ENCODE measurements at places on chromosomes 4 and X.

DNA sequence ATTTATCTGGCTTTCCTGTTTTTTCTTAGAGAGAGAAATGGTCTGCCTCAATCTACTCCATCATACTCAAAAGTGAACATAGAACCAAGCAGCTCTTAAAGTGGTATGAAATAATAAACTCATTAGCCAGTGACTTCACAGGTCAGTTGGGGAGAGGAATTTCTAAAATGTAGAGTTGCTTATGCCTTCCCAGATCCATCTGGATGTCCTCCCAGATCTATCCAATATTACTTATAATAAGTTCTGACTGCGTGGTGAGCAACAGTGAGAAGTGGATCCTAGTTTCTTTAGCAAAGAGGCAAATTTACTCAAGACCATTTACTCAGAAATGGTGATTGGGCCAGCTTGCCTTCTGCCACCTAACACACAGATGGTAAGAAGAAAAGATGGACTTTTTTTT is 748.0 kb downstream of the PCDH18 start:
- no peak for DNase-seq

- DNase-seq = no peak
These were observed 35.9 kb downstream of the GYPA start for GRCh38 chr4:144104509-144105130.

- peak; percentile 62 for DNase-seq
These were observed 110.6 kb downstream of the DCTD start for GRCh38 chr4:182806259-182807252.

- DNase-seq = no peak
These were observed 52.2 kb downstream of the HTRA3 start for GRCh38 chr4:8321771-8322170.

DNA sequence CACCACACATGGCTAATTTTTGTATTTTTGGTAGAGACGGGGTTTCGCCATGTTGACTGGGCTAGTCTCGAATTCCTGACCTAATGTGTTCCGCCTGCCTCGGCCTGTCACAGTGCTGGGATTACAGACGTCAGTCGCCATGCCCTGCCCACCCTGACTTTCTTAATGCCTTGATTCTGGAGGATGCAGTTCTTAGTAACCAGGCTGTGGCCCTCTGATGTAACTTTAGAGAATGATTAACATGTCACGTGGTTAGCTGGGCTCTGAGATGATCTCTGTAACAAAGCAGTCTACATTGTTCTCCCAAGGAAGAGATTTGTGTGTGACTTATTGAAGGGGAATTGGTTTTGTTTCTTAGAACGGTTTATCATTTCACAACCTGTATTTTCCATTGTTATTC is 30.6 kb downstream of the ANK2 start:
- no peak for DNase-seq

GRCh38 chrX:37485429-37485828 is 86.0 kb upstream of the LANCL3 start:
- no peak for DNase-seq

GRCh38 chr4:81030981-81031791 is 678 bp downstream of the BMP3 start:
- DNase-seq = no peak

GRCh38 chr4:102193145-102193544 is 152.1 kb downstream of the SLC39A8 start:
- DNase-seq = no peak

DNA sequence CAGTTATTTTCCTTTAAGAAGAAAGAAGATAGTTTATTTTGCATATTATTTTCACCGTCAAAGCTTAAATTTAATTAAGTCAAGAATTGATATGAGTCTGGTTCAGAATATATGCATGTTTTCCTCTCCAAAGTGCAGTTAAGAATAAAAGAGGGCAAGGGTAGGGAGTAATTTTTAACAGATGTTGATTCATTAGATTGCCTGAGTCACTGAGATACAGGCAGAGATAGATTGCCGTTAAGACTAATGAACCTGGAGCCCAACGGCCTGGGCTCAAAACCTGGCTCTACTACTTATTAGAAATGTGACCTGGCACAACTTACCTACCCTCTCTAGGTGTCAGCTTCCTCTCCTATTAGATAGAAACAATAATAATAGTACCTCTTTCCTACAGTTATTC is 1037.4 kb upstream of the PABPC4L start:
- no peak for DNase-seq

DNA sequence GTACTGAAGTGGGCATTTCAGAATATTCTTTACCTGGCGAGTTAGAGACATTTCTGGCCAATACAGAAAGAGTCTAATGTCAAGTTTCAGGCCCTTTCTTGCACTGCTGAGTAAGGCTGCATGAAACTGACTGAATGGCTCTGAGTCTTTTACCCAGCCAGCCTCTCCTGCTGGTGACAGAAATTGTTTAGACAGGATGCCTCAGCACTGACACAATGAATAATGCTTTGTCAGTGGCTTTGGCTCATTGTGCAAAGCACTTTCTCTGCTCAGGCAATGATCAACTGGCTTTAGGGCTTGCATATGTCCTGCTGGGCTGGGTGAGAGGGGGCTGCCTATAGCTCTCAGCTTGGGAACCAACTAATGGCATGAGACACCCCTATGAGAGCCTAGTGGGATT is 45.5 kb downstream of the CLNK start:
- no peak for DNase-seq

- no peak for DNase-seq
These were observed 52.2 kb downstream of the ABCG2 start for GRCh38 chr4:88106205-88106604.

DNA sequence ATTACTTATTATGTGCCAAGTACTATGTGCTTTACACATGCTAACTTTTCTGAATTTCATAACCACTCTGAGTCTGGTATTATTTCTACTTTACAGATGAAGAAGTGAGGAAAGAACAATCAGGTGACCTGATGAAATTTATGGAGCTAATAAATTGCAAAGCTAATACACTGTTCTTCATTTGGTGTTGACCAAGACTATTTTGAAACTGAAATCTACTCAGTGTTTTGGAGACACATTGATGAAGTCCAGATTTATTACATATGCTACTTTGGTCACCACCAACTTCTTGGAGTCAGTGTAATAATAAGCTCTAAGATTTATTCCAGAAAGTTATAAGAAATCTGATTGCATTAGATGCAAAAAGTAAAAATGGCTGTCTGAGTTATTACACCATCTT is 637.9 kb downstream of the FAT4 start:
- no peak for DNase-seq

- no peak for DNase-seq
These were observed 19.7 kb downstream of the NHSL2 start for GRCh38 chrX:71930298-71930697.

DNA sequence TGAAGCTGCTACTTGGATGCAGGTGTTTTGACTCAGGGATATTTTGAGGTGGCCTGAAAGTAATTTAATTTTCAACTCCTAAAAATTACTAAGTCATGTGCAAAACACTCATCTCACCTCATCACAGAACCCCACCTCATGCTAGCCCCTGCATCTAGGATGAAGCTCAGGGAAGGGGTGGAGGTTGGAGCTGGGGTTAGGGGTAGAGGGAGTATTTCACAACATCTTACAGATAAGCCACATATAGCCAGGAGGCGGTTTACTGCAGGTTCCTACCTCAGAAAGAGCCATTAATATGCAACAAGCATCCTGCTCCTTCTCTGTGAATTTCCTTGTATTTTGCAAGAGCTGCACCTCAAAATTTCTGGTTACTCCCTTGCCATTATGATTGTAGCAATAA is 70.5 kb upstream of the TSPAN5 start:
- no peak for DNase-seq

- no peak for DNase-seq
These were observed 285.6 kb downstream of the TENM3 start for GRCh38 chr4:182528819-182529218.

DNA sequence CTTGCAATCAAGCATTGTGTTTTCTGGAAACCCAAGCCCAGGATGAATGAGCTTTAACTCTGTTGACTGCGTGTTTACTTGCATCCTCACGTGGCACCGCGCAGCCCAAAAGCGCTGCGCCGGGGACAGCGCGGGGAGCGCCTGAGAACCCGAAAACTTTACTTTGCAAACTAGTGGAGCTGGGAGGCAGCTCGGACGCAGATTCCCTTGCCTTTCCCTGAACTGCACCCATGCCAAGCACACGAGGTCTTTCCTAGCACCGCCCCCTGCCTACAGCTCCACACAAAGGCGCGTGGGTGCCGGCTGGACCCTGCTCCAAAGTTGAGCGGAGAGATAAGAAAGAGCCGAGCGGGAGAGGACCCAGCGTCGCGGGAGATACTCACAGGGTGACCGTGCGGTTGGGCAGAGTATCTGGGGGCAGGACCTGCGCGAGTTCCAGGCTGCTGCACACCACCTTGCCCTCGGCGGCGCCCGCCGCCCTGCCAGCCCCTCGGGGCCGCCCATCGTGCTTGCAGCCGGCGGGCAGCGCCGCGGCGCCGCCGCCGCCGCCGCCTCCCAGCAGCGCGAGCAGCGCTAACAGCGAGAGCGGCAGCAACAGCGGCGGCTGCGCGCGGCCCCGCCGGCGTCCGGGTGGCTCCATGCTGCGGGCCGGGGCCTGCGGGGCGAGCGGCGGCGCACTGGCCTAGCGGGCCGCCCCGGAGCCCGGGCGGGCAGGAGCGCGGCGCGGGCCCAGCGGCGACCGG is 550 bp downstream of the ADGRA3 start:
- DNase-seq = peak; percentile 40

DNA sequence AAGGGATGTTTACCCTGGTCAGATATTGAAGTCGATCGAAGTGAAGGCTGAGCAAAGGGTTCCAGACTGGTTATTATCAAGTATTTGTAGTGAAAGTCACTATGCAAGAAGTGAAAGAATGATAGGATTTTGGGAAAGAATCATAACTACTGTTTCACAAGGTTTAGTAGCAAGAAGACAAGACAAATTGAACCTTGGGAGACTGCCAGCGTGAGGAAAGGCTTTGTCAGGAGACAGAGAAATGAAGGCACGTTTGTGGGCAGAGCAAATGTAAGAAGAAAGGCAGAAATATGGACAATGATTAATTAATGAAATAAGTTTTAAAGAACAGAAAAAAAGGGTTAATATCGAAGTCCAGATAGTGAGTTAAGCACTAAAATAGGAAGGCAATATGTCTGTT is 456.8 kb downstream of the TRIML1 start:
- DNase-seq = no peak
